ENCODE measurements at places on chromosomes 11 and 22. TPM values are rescaled to one million over a fixed set of nuclear protein-coding genes. Genes with fewer than 3 reads are reported as not detected.

The LGALS12 gene
- total RNA-seq = not detected

The XRCC6 gene
- total RNA-seq = 558 TPM

The GTSE1 gene
- 88.1 TPM for total RNA-seq

The TPCN2 gene
- 28.9 TPM for total RNA-seq

The RTN4RL2 gene
- total RNA-seq = 5.2 TPM

The KIAA1671 gene
- 15.0 TPM for total RNA-seq

The LMO1 gene
- not detected for total RNA-seq

The WT1 gene
- 8.6 TPM for total RNA-seq

The PRSS23 gene
- 12.1 TPM for total RNA-seq

The P2RX6 gene
- 0.39 TPM for total RNA-seq

The VSIG2 gene
- total RNA-seq = not detected

The SELENOO gene
- total RNA-seq = 41.3 TPM

The RAB36 gene
- 4.9 TPM for total RNA-seq

The GNG3 gene
- 0.45 TPM for total RNA-seq

The YPEL1 gene
- 3.6 TPM for total RNA-seq

The ACTN3 gene
- total RNA-seq = not detected

The COPB1 gene
- 91.9 TPM for total RNA-seq

The THY1 gene
- total RNA-seq = 187 TPM

The PRAME gene
- total RNA-seq = 14.1 TPM

The CD3D gene
- not detected for total RNA-seq

The PDE2A gene
- total RNA-seq = 0.58 TPM

The SPINDOC gene
- total RNA-seq = 94.5 TPM

The MCM5 gene
- total RNA-seq = 245 TPM

The LRRC74B gene
- not detected for total RNA-seq

The OR8D1 gene
- total RNA-seq = 0.52 TPM

The OR4A16 gene
- 3.0 TPM for total RNA-seq

The VPREB3 gene
- total RNA-seq = 0.88 TPM

The KCNJ1 gene
- total RNA-seq = not detected

The PHF21B gene
- 13.2 TPM for total RNA-seq

The GPHA2 gene
- not detected for total RNA-seq

The SMTNL1 gene
- total RNA-seq = not detected

The DERL3 gene
- total RNA-seq = 2.0 TPM

The MPEG1 gene
- total RNA-seq = not detected

The OR4D5 gene
- not detected for total RNA-seq

The OR52I1 gene
- total RNA-seq = not detected
